Stimulated activated CD4-positive, alpha-beta T cell treated with anti-CD3 and anti-CD28 coated beads, TNF-alpha, amount 100 ng/mL, for 24 hours (primary cell): ENCODE measurements at places on chromosomes 4 and X.

DNA sequence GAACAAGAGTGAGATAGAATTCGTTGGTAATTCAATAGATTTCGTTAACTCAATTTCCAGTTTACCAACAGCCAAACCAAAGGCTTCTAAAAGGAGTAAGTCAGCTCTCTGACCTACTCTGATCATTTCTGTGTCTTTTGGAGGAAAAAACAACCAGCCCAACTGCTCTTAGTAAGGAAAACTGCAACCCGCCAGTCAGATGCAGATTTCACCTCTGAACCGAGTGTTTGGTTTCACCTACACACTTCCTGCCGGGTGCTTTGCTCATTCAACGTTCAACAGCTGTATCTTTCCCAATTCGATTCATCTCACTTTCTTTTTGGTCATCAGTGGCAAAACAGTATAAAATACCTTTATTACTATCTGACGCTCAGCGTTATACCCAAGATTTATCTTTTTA is 24.5 kb downstream of the TMSB4X start:
- DNase-seq, result peak; percentile 41

GRCh38 chrX:100850317-100850716 is 23.8 kb downstream of the NOX1 start:
- no peak for DNase-seq

- DNase-seq, result no peak
Measured at GRCh38 chr4:70392057-70392776, 5.5 kb upstream of the OPRPN start.

GRCh38 chr4:55291227-55291640 is 54.8 kb upstream of the SRD5A3 start:
- no peak for DNase-seq

DNA sequence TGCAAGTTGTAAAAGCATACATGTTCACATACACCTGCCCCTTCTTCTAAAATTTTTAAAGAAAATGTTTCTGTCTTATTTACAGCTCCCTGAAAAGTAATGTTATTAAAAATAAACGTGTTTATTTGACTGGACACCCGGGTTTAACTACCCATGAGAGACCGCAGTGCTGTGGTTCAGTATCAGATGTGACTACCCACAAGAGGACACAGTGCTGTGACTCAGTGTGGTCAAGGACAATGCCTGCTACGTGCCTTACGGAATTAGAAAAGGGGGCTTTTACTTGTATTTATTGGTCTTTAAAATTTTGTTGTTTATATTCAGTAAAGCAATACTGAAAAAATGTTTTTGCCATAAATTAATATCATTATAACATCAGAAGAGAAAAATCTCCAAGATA is 641.4 kb downstream of the TRIML1 start:
- DNase-seq, result no peak

DNA sequence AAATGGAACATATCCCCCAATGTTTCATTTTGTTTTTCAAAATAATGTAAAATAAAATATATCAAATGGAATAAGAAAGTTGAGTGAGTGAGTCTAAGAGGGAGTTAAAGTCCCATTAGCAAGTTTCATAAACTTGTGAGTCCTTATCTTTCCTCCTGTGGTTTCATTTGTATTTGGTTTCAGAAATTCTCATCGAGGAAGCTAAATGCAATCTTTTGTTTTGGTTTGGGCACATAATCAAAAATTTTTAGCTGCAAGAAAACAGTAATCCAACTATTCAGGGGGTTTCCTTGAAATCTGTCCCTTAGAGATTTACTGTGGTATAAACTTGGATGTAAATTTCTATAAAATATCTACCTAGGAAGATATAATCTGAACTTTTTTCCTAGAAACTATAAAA is 124.2 kb downstream of the CAMK2D start:
- no peak for DNase-seq
